Activated T-helper 17 cell treated with anti-CD3 and anti-CD28 coated beads, Interleukin-2, amount 50 U/mL, for 72 hours (primary cell): ENCODE measurements at places on chromosomes 1 and 21. TPM values are rescaled to one million over a fixed set of nuclear protein-coding genes. Genes with fewer than 3 reads are reported as not detected.

- ATAC-seq, result peak; percentile 94
Measured at GRCh38 chr1:10170239-10170574, 40.2 kb upstream of the KIF1B start.

GJA9 gene
- not detected for total RNA-seq

FDPS gene
- 319 TPM for total RNA-seq

NLRP3 gene
- 6.6 TPM for total RNA-seq

GNG4 gene
- total RNA-seq, result 0.32 TPM

GRCh38 chr1:35763201-35763600 is 6.6 kb downstream of the CLSPN start:
- ATAC-seq, result no peak

GRCh38 chr1:206912445-206913095 is 9.2 kb downstream of the FCMR start:
- ATAC-seq, result peak; percentile 56

DNA sequence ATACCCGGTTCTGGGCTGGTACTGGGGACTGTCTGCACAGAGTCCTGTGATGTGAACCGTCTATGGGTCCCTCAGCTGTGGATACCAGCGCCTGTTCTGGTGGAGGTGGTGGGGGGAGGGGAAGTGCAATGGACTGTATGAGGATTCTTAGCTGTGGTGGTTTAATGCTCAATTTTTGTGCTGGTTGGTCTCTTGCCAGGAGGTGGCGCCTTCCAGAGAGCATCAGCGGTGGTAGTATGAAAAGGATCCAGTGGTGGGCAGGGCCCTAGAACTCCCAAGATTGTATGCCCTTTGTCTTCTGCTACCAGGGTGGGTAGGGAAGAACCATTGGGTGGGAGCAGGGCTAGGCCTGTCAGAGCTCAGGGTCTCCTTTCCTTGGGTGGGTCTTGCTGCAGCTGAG is 89.4 kb upstream of the B3GALT2 start:
- ATAC-seq, result no peak

GRCh38 chr1:185786524-185786923 is 52.3 kb downstream of the HMCN1 start:
- ATAC-seq, result no peak

DPT gene
- total RNA-seq, result not detected

GBP5 gene
- 135 TPM for total RNA-seq

DNA sequence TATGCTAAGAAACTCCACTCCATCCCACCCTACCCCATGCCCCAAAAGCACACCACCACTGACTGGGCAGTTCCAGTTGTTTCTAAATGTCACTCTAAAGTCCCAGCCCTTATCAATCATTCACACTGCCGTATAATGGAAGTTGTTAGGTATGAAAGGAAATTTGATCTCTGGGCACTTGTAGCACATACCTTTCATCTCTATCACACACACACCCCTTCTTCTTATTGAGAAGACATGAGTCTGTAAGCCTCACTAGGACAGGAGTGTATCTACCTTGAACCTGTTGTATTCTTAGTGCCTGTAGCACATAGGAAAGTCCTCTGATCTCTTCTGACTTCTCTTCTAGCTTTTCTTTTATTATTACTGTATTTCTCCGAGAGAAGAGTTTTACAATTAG is 22.3 kb upstream of the DHX9 start:
- no peak for ATAC-seq

MYOM3 gene
- not detected for total RNA-seq

DNA sequence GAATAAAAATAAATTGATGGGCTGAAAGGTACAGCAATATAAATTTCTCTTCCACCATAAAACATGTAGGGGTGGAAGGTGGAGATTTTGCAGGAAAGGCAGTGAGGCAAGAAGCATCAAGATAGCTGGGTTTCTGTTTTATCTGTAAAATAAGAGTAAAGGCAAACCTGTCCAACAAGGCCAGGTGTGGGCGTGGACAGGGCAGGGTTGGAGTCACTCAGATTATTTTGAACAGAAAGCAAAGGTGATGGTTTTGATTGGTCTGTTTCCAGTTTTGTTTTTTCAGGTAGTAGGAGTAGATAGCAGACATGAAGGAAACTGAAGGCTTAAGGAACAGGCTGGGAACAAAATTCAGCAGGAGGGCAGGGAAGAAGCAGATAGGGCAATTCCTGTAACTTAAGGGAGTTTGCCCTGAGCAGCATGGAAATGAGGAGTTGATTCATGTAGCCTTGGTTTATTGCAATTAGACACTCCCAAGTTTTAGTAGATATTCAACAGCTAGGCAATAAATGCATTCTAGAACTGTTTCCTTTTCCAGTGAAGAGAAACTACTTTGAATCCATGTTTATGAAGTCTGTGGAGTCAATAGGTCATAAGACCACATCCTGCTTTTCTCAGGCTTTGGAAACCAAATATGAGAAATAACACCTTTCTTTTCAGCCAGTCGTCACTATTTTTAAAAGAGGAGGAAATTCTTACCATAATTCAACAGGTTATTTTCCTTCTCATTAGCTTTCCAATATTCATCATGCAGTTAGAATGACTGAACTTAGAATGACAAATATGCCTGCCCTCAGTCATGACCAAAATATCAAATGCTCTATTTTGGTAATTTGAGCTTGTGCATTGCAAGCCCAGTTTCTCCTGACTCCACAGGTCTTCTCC is 38.7 kb upstream of the CD55 start:
- no peak for ATAC-seq

TTLL7 gene
- total RNA-seq, result 6.3 TPM

DNA sequence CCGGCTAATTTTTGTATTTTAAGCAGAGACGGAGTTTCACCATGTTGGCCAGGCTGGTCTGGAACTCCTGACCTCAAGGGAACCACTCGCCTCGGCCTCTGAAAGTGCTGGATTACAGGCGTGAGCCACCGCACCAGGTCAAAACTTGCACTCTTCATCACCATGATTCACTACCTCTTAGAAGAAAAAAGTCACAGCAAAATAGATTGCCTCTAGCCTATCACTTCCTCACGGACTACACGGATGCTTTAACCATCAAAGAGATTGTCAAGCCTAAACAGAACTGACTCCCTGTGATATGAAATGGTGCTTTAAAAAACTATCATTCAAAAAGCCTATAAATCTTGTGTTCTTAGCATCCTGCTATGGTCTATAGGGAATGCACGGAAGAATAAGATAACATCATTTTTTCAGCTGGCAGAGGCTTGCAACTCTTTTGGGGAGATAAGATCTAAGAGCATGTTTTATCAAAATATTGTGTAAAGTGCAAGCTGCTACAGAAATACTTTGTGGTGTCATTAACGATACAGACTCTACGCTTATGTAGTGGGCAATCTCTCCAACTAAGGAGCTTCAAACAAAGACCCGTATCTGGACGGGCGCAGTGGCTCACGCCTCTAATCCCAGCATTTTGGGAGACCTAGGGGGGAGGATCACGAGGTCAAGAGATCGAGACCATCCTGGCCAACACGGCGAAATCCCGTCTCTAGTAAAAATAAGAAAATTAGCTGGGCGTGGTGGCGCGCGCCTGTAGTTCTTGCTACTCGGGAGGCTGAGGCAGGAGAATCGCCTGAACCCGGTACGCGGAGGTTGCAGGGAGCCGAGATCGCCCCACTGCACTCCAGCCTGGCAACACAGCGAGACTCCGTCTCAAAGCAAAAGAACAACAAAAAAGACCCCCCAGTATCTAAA is 966 bp downstream of the TFB2M start:
- ATAC-seq, result no peak

CAMK2N1 gene
- total RNA-seq, result 0.30 TPM

DNA sequence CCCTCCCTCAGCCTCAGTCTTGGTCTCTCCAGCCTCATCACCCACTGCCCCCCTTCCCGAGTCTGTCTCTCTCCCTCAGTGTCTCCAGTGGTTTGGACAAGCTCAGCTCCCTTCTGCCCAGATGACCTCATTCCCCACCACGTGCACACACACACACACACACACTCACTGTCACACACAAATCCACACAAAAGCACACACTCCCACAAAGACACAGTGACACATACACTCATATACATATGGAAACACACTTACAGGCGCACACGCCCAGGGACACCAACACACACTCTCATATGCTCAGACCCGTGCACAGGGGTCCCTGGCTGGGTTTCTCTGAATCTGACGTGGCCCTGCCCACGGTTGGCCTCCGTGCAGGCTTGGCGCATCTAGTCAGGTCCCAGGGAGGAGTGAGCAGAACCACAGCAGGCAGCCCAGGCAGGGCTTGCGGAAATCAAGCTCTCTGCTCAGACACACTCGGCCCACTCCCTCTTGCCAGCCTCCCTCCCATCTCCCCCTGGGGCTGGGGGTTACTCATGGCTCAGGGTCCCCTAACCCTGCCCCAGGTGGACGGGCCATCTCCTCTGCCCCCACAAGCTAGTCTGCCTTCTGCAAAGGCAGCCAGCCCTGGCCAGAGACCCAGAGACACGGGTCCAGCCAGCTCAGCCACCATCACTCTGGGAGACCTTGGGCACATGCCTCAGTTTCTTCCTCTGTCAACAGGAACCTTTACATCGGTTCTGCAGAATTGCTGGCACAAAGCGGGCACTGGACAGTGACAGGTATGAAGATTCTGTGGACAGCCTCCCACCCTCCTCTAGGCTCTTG is 38.5 kb upstream of the FAM131C start:
- no peak for ATAC-seq

GRCh38 chr1:179089827-179090482 is 8.1 kb downstream of the TOR3A start:
- ATAC-seq, result no peak

GRCh38 chr1:29312469-29313461 is 76.4 kb downstream of the PTPRU start:
- no peak for ATAC-seq

TMEM269 gene
- total RNA-seq, result 2.8 TPM

DNA sequence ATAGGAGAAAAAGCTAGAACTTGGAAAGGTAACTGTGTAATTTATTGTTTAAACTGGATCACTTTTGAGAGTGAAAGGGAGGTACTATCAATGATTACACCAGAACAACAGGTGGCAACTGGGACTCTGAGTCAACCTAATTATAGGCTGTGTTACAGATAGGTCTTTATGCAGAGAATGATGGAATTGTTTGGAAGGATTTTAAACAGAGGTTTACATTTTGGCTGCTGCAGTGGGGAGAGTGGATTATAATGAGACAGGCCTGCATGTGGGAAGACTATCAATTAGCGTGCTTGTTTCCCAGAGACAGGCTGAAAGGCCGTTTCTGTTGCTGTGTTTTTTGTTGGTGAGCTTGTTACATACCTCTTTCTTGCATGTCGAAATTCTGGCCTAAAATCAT is 432.9 kb downstream of the PLA2G4A start:
- ATAC-seq, result no peak

GRCh38 chr21:42769183-42769819 is 110.0 kb downstream of the WDR4 start:
- no peak for ATAC-seq

- no peak for ATAC-seq
Measured at GRCh38 chr1:12112711-12113161, 49.6 kb downstream of the TNFRSF8 start.

- ATAC-seq, result no peak
Measured at GRCh38 chr21:42461881-42462877, 33.8 kb downstream of the RSPH1 start.

DNA sequence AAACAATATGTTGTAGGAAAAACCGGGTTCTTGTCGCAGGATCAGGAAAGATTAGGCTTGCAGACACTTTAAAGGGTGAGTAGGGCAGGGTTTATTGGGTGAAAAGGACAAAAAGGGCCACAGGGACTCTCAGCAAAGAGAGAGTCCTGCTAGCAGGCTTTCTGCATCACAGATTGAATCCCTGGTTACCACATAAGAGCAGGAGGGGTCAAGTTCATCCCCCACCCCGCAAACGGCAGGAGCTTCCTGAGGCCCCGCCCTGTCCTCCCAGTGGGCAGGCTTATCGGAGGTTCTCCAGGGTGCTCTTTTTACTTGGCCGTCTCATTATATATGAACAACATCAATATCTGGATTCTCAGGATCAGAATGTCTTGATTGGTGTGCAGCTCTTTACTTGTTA is 47.7 kb downstream of the SYCP1 start:
- ATAC-seq, result no peak

GRCh38 chr1:99533909-99534637 is 111.8 kb upstream of the PALMD start:
- no peak for ATAC-seq

TEDDM1 gene
- not detected for total RNA-seq

KCNE2 gene
- total RNA-seq, result not detected

ETNK2 gene
- 0.42 TPM for total RNA-seq

GRCh38 chr1:153698020-153698922 is 19.8 kb downstream of the NPR1 start:
- no peak for ATAC-seq

- no peak for ATAC-seq
Measured at GRCh38 chr1:39310691-39311090, 106.2 kb downstream of the MACF1 start.

DNA sequence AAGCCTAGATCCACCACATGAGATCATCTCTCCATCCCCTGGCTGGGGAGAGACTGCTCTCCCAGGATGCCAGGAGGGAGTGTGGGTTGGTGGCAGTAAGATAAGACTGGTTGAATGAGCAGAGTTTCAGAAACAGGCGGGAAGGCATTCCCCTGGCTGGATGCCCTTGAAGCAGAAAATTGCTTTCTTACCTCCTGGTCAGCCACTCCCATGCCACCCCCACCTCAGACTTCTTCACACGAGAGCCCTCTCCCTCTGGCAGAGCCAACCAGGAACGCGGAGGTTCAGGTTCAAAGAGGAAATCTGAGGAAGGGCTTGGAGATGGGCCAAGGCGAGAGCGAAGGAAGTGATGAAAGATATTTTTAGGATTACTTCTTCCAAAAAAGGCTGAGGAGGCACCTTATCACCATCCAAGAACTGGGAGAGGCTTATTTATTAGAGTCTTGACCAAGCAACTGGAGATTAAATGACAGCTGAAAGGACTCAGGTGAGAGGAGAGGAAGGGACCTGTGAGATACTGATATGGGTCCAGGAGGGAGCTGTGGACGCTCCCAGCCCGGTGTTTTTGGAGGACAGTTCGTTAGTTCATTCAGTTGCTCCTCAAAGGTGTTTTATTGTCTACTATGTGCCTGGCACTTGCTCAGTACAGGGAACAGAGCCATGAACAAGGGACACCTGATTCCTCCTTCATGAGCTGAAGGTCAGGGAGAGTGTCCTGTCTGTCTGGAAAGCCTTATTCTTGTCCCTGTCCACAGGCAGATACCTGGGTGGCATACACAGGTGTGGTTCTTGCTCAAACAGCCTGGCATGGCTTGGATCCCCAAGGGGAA is 18.9 kb upstream of the SLC26A9 start:
- no peak for ATAC-seq

DNA sequence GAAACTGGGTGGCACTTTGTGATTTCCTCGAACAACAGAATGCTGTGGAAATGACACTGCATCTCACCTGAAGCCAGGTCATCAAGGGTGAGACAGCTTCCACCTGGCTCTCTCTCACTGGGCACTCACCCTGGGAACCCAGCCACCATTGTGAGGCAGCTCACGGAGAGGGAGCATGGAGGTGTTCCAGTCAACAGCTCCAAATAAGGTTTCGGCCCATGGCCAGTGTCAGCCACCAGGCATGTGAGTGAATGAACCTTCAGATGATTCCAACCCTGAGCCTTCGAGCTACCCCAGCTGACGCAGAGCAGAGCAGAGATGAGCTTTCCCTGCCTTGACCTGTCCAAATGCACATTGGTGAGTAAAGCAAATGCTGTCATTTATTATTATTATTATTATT is 58.1 kb downstream of the SYDE2 start:
- no peak for ATAC-seq
